ENCODE measurements at places on chromosomes 16 and 17.

DNA sequence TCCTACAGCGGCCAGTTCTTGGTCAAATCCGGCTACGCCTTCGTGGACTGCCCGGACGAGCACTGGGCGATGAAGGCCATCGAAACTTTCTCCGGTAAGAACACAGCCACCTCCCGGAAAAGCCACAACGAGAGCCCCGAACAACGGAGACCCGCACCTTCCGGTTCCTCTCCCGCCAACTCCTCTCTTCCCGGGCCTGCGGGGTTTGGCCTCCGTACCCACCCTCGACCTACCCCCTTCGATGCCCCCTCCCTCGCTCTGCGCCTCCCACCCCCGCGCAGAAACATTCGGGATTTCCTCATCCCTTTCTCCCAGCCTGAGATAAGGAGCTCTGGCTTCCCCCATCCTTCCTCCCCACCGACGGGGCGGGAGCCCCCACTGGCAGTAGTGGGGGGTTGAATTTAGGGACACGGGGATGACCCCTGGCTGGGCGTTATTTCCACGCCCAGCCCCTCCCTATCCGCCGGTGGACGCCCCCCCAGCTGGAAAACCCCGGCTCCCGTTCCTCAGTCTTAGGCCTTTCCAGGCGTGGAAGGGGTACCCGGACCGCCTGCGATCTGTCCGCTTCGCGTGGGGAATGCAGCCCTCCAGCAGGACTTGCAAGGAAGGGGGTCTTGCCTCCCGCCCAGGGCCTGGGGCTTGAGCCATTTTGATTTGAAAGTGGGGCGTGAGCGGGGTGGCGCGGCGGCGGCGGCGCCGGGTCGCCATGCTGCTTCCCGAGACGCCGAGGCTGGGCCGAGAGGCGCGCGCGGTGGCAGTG is 822 bp downstream of the IGF2BP1 start:
- no peak for DNase-seq

- DNase-seq: no peak
Observed at GRCh38 chr17:28861393-28862203, 6.8 kb downstream of the ERAL1 start.

DNA sequence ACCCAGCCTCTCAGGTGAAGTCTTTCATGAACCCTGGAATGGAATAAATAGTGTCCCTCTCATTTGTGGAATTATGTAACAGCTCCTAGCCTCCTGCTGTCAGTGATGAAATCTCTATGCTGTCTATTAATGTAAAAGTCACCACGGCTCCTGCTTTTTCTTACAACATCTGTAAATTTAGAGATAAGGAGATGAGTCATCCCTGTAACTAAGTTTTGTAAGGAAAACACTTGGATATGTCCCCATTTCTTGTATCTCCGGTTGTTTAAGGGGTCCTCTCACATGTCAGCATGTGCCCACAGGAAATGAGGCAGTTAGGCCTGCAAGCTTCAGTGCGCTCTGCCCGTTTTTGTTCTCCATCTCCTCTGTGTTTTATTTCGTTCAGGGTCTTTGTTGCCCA is 2.8 kb upstream of the NAT9 start:
- DNase-seq: no peak

DNA sequence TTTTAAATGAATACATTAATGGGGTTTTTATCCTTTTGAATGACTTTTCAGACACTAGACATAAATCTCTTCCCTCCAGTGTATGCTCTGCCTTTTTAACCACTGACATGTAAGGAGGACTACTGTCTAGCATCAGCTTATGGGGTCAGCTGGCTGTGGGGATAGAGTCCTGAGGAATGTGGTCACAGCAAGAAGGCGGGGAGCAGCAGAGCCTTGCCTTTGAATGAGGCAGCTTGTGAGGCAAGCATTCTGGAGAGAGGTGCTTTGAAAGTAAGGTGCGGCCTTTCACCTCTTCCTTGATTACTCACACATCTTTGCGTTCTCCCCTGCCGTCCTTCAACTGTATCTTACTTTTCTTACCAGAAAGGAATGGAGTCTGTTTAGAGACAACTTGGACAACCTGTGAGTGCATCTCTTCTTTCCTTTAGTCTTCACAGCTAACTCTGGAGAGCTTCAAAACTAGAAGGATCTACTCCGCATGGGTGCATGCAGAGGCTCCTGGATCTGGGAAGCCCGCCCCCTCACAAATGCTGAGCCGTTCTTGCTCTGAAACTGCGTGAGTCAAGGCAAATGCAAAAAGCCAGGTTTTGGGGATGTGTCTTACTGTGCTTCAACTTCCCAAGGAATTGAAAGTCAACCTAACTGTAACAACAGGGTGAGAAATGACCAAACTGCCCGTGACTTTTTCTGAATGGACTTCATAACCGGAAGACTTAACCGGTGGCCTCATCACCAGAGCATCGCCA is 49.9 kb downstream of the ADCY7 start:
- no peak for DNase-seq

DNA sequence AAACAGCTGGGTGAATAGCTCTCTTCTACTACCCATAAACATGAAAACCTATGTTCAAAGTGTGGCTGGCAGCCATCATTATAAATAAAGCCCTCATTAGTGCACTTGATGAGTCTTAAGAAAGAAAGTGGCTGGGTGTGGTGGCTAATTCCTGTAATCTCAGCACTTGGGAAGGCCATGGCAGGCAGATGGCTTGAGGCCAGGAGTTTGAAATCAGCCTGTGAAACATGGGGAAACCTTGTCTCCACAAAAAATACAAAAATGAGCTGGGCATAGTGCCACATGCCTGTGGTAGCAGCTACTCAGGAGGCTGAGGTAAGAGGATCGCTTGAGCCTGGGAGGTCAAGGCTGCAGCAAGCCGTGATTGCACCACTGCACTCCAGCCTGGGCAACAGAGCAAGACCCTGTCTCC is 28.3 kb upstream of the APPBP2 start:
- no peak for DNase-seq

DNA sequence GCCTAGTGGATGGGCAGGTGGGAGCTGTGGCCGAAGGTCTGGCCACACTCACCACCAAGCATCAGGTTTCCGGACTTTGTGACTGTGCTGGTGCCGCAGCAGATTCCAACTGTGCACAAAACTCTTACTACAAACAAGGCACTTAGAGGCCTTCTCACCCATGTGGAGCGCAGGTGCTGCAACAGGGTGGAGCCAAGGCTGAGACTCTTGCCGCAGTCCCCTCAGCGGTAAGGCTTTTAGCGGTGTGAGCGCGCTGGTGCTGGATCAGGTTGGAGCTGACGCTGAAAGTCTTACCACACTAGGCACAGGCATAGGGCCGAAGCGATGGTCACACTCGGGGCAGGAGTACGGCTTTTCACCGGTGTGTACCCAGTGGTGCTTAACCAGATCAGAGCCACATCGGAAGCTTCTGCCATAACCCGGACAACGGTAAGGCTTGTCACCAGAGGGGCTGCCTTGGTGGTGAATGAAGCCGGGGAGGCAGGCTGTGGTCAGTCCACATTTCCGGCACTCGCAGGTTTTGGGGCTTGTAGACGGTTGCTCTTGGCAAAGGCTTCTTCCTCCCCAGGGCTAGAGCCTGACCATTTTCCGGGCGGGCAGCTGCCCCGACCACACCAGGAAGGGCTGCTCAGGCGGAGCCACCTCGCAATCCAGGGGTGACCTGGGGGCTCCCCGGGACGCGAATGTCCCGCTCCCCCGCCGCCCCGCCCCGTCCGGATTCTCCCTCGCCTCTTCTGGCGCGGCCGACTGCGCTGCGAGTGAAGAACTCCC is 1.0 kb upstream of the ARMC5 start:
- peak; percentile 79 for DNase-seq

GRCh38 chr16:56939801-56940200 is 7.9 kb downstream of the HERPUD1 start:
- DNase-seq: no peak

GRCh38 chr16:17532338-17532995 is 61.7 kb upstream of the XYLT1 start:
- no peak for DNase-seq

DNA sequence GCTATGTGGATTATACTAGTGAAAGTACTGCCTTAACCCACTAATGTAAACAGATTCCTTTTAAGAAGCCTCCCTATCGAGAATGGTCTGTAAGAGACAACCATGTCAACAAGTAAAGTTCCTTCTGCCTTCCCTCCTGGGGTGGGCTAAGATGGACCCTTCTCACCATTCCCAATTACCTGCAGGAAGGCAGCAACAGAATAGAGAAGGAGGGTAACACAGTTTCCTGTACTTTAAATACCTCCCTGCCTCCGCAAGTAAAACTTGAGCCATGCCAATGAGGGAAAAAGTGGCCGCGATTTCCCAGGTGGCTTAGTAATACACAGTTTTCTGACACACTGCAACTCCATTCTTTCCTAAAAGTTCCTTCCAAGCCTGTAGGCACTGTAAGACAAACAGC is 45.2 kb downstream of the TOX3 start:
- no peak for DNase-seq

DNA sequence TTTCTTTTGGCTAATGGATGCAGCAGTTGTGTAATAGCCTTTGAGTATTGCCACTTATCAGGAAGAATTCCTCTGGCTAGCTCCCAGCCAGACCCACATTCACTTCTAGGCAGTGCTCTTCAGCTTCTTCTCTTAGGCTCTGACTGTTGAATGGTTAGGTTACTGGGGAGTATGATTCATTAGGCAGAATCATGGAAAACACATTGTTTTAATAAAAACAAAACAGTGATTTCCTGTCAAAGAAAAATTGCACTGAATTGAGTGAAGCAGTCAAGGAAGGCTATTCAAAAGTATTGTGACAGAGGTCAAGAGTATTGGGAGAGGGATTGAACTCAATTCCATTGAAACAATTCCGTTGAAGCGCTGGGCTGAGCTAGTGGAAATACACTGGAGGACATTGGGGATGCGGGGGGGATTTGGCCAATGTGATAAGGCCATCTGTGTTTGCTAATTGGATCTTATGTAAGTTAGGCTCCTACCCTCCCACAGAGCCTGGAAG is 68.0 kb downstream of the CNTNAP4 start:
- no peak for DNase-seq

GRCh38 chr16:8812162-8812843 is 14.7 kb downstream of the PMM2 start:
- no peak for DNase-seq

GRCh38 chr16:66365651-66366050 is 840 bp upstream of the CDH5 start:
- DNase-seq: no peak

GRCh38 chr17:40699371-40699770 is 4.2 kb downstream of the KRT24 start:
- no peak for DNase-seq

- DNase-seq: no peak
Observed at GRCh38 chr17:49775546-49776260, 11.8 kb upstream of the FAM117A start.
